RPMI7951 (cell line): ENCODE measurements at places on chromosomes 16 and 17.
A peak's percentile ranks its signal among the peaks of the same experiment; 100 is the strongest.

- DNase-seq: peak; percentile 28
Observed at GRCh38 chr17:79749156-79749815, 18.5 kb downstream of the ENPP7 start.

DNA sequence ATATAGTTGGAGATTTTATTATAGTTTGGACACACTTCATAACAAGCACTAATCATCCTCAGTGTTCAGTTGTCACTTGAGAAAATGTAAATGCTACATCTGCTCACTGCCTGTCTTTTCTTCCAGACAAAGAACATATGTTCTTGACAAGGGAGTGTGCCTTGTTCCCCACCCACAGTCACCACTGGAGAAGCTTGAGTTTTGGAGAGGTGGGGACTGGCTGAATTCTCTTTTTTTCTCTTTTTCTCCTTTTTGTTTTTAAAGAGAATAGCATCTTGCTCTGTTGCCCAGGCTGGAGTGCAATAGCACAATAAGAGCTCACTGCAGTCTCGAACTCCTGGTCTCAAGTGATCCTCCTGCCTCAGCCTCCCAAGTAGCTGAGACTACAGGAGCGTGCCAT is 15.5 kb downstream of the RPRML start:
- DNase-seq: no peak

- peak; percentile 51 for DNase-seq
Observed at GRCh38 chr16:2428051-2428783, 1.0 kb upstream of the CCNF start.

DNA sequence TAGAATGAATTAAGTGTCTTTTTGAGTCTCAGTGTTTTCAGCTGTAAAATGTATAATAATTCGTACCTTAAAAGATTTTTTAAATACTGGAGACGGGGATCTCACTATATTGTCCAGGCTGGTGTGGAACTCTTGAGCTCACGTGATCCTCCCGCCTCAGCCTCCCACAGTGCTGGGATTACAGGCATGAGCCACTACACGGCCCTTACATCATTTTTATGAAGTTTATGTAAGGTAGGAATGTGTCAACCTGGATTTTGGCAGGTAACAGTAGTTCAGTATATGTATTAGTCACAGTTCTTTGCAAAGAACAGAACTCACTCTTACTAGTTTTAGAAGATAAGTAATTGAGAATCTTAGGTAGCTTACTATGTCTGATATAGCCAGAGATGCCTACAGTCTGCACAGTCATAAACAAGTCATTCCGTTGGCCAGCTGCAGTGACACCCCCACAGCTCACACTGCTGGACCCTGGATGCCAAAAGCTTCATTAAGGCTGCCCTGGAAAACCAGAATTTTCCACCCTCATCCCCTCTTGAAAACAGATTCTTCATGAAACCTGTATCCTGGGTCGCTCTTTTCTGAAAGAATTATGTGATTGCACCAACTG is 583 bp upstream of the COX6A2 start:
- DNase-seq: no peak

GRCh38 chr17:68542698-68543463 is 30.7 kb downstream of the PRKAR1A start:
- DNase-seq: no peak
